ENCODE measurements at places on chromosomes 2 and 18. TPM values are rescaled to one million over a fixed set of nuclear protein-coding genes. Genes with fewer than 3 reads are reported as not detected.

DNA sequence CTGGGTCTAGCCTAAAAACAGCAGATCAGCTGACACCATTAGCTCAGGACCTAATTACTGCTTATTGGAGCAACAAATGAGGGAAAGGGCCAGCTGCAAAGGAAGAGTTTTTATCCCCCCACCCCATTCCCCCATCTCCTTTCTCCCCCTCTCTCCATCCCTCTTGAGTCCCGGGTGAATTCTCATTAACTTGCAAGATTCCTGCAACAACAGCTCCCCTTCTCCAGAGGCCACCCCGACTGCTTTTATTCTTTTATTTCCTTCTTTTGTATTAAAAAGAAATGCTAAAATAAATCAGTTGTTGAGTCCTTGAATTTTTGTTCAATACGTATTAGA is 473 bp upstream of the NOL4 start:
- H3K4me3 ChIP-seq, result no peak overlapping the region
- no peaks in the 10 kb centered on the region for H3K36me3 ChIP-seq
- peaks cover 3% of the 10 kb centered on the region for H3K4me1 ChIP-seq
- no peak overlapping the region for H3K27ac ChIP-seq
- peaks cover 27% of the 10 kb centered on the region for H3K27me3 ChIP-seq
- no peak for DNase-seq

DNA sequence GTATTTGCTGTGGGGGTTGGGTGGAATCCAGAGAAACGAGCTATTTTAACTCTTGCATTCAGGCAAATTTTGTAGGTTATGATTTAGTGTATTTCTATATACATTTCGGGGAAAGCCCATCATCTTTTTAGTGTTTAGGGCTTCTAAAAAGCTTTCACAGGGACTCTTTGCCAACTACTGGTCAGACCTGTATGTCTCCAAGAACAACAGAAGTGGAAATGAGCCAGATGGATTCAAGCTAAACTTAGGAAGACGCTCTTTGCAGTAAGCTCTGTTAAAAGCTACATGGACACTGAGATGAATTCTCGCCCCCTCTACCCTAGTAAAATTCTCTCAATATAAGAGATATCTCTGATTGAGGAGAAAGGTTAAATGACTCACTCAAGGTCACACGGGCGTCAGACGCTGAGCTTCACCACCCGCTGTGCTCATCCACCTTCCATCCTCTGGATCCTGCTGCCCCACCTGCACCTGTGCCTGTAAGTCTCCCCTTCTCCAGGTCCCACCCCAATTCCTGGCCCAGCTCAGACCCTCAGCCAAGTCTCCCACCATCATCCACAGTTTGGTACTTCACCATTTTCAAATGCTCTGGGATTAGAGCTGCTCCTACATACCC is 85.6 kb downstream of the MARCHF4 start:
- no peak for DNase-seq
- H3K36me3 ChIP-seq, result no peaks in the 10 kb centered on the region
- no peak overlapping the region for H3K4me3 ChIP-seq
- H3K27me3 ChIP-seq, result no peaks in the 10 kb centered on the region
- H3K4me1 ChIP-seq, result no peaks in the 10 kb centered on the region

MOGAT1 gene
- not detected for polyA plus RNA-seq

DNA sequence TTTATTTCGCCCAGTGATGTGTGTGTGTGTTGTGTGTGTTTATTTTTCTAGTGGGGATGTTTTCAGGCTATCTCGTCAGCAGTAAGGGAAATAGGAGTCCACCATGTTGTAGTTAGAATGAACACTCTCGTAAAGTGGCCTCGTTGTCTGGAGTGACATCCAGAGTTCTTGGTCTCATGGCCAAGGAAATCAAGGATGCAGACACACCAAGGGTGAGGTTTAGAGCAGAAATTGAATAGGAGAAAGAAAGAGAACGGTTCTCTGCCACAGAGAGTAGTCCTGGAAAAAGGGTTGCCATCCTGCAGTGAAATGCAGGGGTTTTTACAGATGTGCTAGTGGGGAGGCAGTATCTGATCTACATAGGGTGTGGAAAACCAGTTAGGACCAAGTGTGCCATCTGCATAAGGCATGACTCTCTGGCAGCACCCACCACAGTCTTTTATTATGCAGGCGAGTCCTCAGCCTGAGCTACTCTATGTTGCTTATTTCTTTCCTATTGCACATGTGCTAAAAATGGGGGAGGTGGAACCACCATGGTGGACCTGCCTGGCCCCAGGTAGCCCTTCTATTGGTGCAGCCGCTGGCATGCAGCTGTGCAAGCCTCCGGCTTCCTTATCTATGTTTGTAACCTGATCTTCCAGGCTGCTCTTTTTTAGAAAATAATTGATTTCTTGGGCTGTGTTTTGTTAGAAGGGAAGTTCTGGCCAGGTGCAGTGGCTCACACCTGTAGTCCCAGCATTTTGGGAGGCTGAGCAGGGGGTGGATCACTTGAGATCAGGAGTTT is 23.2 kb downstream of the RALB start:
- no peak overlapping the region for H3K27ac ChIP-seq
- no peaks in the 10 kb centered on the region for H3K27me3 ChIP-seq
- no peaks in the 10 kb centered on the region for H3K4me1 ChIP-seq
- DNase-seq, result no peak
- no peak overlapping the region for H3K4me3 ChIP-seq
- peaks cover 13% of the 10 kb centered on the region for H3K36me3 ChIP-seq

GRCh38 chr2:112541315-112542122 is 746 bp upstream of the POLR1B start:
- no peaks in the 10 kb centered on the region for H3K27me3 ChIP-seq
- DNase-seq, result peak; percentile 90

OSBPL6 gene
- polyA plus RNA-seq, result 1.4 TPM

- H3K4me1 ChIP-seq, result peaks cover 2% of the 10 kb centered on the region
- H3K27ac ChIP-seq, result no peak within 1 kb of the TSS
- no peaks in the 10 kb centered on the region for H3K36me3 ChIP-seq
- DNase-seq, result peak; percentile 82
- peak within 1 kb of the TSS; percentile 58 for H3K4me3 ChIP-seq
Observed at GRCh38 chr2:186848873-186849578, at the start of gene ZSWIM2. Gene ZSWIM2 (minus strand): TSS chr2:186849170. CDS start chr2:186849130, 40 bp downstream.

CREG2 gene
- not detected for polyA plus RNA-seq

- H3K4me1 ChIP-seq, result no peaks in the 10 kb centered on the region
- no peak overlapping the region for H3K4me3 ChIP-seq
- no peaks in the 10 kb centered on the region for H3K36me3 ChIP-seq
- no peak for DNase-seq
Observed at GRCh38 chr18:64991102-64991501, 759.7 kb upstream of the CDH7 start.

DNA sequence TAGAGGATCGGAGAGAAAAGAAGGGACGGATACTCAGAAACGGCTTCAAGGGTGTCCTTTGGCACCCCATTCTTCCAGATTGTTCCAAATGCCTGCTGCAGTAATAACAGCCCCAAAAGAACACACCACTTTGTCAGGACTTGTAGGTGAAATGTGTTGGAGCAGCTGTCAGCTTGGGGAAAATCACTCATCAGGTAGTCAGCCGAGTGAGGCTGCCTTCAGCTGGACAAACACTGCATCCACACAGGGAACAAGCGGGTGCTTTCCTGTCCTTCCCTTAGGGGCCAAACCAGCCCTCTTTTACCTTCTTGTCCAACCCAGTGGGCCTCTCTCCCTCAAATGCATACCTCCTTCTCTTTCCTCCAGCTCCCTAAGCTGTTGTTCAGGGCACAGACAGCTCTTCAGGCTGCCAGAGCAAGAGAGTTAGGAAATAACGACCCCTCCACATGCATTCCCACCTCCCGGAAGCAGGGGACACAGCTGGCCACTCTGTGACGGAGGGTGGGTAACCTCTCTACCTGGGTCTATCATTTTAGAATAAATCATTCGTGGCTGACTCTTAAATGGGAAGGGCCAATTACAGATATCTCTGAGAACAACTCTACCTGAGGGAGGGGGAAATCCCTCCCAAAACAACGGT is 48.1 kb downstream of the BCL11A start:
- no peaks in the 10 kb centered on the region for H3K27me3 ChIP-seq
- no peaks in the 10 kb centered on the region for H3K4me1 ChIP-seq
- no peak overlapping the region for H3K4me3 ChIP-seq
- no peaks in the 10 kb centered on the region for H3K36me3 ChIP-seq
- no peak overlapping the region for H3K27ac ChIP-seq

- no peak for DNase-seq
- H3K36me3 ChIP-seq, result no peaks in the 10 kb centered on the region
- no peaks in the 10 kb centered on the region for H3K27me3 ChIP-seq
- H3K4me1 ChIP-seq, result no peaks in the 10 kb centered on the region
Observed at GRCh38 chr2:214630402-214631045, 179.0 kb downstream of the BARD1 start.

DUSP19 gene
- polyA plus RNA-seq, result 1.8 TPM

VWA3B gene
- not detected for polyA plus RNA-seq

DNA sequence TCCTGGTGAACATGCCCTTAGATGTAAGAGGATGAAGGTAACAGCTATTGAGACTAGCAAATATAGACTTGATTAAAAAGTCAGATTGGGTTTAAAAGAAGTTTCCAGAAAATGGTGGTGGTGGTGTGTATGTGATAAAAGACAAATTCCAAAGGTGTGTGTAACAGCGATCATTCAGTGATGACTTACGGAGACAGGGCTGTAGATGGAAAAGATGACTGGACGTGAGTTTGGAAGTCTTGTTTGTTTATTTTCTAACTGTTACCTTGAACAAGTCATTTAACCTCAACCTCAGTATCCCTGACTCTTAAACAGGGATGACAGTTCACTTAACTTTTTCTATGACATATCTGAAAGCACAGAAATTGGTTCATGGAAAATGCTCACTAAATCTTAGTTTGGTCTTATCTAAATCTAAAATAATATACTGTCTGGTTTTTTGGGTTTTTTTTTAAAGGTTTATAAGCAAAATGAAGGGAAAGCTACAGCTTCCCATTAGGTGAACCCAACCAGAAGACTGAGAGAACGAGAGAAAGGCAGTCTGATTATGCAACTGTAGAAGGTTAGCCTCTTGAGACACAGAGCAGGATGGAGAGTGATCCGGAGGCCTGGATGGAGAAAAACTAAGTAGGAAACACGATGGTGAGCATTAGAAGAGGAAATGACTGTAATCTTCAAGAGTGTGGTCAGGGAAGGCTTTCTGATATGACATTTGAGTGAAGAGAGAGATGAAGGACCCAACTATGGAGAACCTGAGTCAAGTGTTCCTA is 71.9 kb downstream of the TCF4 start:
- H3K4me3 ChIP-seq, result no peak overlapping the region
- H3K27ac ChIP-seq, result no peak overlapping the region
- no peaks in the 10 kb centered on the region for H3K36me3 ChIP-seq
- no peaks in the 10 kb centered on the region for H3K4me1 ChIP-seq
- no peak for DNase-seq

DNA sequence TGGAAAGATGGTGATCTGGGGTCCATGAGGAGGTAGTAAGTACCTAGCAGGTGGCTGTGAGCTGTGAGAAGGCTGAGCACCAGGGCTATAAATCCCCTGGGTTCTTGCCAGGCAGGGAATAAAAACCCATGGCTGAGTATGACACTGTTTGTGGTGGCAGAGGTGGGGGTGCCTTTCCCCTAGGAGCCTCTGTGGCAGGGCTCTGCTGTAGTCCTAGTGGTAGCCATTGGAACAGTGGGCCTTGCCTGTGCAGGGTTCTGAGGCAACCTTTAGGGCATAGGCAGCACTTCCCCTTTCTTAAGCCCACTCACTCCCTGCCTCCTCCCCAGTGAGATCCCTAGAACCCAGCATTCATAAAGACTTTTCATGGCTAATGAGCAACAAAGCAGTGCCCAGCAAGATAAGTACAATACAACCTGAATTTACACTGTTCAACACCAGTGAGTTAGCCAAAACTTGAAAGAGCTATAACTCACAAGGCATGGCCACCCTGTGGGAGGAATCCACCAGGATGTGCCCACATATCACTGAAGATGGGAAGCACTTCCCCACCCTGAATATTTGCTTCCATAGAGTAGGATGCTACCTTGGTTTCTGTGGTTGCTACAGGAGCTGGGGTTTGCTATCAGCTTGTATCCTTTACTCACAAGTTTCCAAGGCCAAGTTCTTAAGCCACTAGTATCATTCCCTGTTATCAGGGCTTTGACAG is 100.9 kb upstream of the NEUROD1 start:
- no peaks in the 10 kb centered on the region for H3K36me3 ChIP-seq
- H3K4me3 ChIP-seq, result no peak overlapping the region
- no peaks in the 10 kb centered on the region for H3K27me3 ChIP-seq

DNA sequence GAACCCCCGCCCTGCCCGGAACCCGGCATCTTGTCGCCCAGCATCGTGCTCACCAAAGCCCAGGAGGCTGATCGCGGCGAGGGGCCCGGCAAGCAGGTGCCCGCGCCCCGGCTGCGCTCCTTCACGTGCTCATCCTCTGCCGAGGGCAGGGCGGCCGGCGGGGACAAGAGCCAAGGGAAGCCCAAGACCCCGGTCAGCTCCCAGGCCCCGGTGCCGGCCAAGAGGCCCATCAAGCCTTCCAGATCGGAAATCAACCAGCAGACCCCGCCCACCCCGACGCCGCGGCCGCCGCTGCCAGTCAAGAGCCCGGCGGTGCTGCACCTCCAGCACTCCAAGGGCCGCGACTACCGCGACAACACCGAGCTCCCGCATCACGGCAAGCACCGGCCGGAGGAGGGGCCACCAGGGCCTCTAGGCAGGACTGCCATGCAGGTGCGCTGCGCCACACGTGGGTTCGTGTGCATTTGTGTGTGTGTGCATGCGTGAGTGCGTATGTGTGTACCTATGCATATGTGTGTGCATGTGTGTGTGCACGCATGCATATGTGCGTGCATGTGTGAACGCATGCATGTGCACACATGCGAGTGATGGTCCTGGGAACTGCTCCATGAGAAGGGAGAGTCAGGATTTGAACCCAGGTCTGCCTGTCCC is 47.1 kb upstream of the ATG16L1 start:
- no peak overlapping the region for H3K4me3 ChIP-seq
- H3K4me1 ChIP-seq, result no peaks in the 10 kb centered on the region
- H3K27me3 ChIP-seq, result no peaks in the 10 kb centered on the region
- no peak for DNase-seq
- H3K36me3 ChIP-seq, result no peaks in the 10 kb centered on the region

C1GALT1C1L gene
- 3.5 TPM for polyA plus RNA-seq

DNA sequence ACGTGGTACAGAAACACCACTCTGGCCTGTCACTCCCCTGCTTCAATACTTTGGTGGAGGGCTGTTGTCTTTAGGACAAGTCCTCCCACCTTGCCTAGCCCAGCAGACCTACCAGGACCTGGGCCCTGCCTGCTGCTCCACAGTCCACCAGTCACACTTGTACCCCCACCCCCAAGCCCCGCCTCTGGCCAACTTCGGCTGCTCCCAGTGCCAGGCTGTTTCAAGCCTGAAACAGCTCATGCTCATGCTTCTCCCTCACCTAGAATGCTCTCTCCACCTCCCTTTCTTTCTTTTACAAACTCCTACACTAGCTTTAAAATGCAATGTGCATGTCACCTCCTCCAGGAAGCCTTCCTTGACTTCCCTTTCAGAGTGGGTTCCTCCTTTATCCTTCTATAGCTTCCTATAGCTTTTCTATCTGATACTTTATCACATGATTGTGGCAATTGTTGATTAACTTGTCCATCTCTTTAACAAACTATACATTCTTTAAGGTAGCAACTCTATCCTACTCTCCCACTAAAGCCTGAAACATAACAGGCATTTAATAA is 4.8 kb upstream of the OXER1 start:
- H3K36me3 ChIP-seq, result no peaks in the 10 kb centered on the region
- no peak for DNase-seq
- no peaks in the 10 kb centered on the region for H3K27me3 ChIP-seq
- H3K4me1 ChIP-seq, result no peaks in the 10 kb centered on the region
- H3K4me3 ChIP-seq, result no peak overlapping the region
